ENCODE measurements at places on chromosomes 12 and 14.

GRCh38 chr12:29402437-29402836, 21.5 kb upstream of the ERGIC2 start:
- DNase-seq: no peak

GRCh38 chr14:61213191-61213621, 67.9 kb downstream of the TMEM30B start:
- DNase-seq: no peak

DNA sequence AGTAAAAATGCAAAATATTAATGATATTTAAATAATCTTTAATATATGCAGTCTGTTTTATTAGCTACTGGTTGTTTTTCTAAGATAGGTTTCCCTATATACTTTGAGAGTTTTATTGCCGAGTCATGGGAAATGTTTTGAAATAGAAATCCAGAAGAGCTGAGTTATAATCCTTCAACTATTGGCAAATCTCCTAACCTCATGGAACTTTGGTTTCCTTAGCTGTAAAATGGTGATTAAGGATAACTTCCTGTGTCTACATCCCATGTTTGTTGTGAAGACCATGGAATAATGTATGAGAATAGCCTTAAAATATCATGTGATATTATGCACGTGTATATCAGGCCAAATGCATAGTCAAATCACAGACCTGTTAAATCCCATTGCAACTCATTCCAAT, 51.0 kb downstream of the UNC79 start:
- no peak for DNase-seq

DNA sequence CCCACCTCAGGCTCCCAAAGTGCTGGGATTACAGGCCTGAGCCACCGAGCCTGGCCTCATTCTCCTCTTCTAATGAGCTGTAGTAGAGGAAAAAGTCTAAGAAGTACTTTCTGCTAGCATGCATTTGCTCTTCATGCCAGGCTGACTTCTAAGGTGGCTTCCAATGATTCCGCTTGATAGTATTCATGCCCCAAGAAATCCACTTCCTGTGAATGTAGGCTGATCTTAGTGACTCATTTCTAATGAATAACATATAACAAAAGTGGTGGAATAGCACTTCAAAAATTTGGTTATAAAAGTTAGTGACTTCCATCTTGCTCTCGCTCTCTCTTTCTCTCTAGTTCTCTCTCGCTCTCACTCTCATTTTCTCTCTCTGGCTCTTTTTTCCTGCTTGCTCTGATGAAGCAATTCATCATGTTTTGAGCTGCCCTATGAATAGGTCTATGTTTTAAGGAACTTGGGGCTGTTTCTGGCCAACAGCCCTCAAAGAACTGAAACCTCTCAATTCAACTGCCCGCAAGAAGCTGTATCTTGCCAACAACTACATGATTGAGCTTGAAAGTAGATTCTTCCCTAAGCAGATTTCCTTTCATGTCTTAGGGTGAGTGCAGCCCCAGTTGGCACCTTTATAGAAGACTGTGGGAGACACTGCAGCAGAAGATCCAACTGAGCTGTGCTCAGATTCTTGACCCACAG, 282.9 kb downstream of the RMST start:
- no peak for DNase-seq

- DNase-seq: no peak
These were observed 1.2 kb downstream of the KLHDC2 start for GRCh38 chr14:49769171-49769570.

DNA sequence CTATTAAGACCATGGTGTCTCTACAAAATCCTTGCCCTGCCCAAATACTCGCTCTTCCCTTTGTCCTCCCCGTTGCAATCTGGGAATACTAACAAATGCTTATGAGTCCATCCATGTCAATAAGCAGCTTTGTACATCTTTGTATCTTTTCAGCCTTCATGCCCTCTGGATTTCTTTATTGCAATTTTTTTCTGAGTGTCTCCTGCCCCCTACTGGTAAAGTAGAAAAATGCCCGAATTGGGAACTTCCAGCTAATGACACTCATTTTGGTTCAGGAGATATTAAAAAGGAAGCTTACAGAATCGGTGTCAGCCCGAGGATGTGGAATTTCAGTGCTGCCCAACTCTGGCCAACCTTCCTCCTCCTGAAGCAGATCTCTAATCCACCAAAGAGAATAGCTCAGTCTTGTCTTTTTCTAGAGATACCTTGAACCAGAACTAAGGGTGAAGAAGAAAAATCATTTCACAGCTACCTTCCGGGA, 46.0 kb downstream of the SH2B3 start:
- no peak for DNase-seq

GRCh38 chr14:52333823-52334657, 19.9 kb downstream of the PTGER2 start:
- DNase-seq: no peak

DNA sequence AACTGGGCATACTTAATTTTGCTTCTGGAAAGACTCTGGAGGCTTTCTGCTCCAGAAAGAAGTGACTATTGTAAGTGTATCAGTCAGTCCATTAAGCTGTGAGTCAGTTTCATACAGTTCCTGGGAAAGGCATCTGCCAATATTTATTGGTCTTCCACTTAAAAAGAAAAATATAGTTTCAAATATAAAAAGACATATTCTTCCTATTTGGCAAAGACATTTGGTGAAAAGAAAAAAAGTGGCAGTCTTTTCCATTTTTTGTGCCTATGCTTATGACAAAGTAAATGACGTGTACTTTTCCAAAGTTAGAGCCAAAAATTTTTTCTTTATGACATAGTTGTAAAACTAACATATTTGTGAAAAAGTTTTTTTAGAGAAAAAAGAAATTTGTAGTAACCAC, 12.3 kb downstream of the TMEM30B start:
- DNase-seq: no peak
